CD4-positive, alpha-beta T cell treated with Interleukin-15 for 1 hour (primary cell): ENCODE measurements at places on chromosomes 5 and 9.

GRCh38 chr9:77512876-77513275 is 135.2 kb downstream of the GNA14 start:
- DNase-seq = no peak

- no peak for DNase-seq
Measured at GRCh38 chr9:133835262-133835901, 97.2 kb upstream of the SARDH start.

GRCh38 chr5:92687821-92688722 is 892.9 kb downstream of the NR2F1-AS1 start:
- DNase-seq = no peak

GRCh38 chr5:160843240-160843639 is 8.8 kb downstream of the ATP10B start:
- DNase-seq = no peak
